Kidney epithelial cell (primary cell): ENCODE measurements at places on chromosomes 3 and 15.

DNA sequence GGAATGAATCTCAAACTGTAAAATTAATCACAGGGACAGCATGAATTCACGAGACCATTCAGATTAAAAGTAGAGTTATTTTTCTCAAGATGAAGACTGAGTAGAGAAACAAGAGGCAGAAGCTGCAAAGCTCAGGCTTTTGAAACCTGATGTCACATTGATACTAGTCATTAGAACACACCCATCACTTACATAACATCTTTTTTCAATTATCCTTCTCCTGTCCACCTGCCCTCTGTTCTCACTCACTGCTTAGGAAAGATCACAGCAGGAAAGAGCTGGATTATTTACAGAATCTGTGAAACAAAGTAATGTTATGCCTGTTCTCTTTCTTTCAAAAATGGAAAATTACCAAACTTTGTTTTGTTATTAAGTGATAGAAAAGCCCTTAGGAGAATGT lies 72.0 kb upstream of the CDAN1 start:
- DNase-seq, result no peak

DNA sequence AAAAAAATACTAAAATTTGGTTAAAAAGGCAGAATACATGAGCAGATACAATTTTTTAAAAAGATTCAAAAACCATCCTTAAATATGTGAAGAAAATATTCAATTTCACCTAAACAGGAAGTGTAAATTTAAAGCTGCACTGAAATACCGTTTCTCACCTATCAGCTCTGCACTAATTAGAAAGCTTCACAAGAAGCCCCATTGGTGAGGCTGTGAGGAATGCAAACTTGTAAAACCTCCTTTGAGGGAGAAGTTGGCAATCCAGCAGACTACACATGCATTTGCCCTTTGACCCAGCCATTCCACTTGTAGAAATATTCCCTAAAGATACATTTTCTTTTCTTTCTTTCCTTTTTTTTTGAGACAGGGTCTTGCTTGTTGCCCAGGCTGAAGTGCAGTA lies 18.8 kb downstream of the BLM start:
- DNase-seq, result no peak

GRCh38 chr15:40441565-40442531 lies 1.1 kb downstream of the BAHD1 start:
- DNase-seq, result no peak

- no peak for DNase-seq
Measured at GRCh38 chr3:184965639-184966430, 153.9 kb downstream of the VPS8 start.

DNA sequence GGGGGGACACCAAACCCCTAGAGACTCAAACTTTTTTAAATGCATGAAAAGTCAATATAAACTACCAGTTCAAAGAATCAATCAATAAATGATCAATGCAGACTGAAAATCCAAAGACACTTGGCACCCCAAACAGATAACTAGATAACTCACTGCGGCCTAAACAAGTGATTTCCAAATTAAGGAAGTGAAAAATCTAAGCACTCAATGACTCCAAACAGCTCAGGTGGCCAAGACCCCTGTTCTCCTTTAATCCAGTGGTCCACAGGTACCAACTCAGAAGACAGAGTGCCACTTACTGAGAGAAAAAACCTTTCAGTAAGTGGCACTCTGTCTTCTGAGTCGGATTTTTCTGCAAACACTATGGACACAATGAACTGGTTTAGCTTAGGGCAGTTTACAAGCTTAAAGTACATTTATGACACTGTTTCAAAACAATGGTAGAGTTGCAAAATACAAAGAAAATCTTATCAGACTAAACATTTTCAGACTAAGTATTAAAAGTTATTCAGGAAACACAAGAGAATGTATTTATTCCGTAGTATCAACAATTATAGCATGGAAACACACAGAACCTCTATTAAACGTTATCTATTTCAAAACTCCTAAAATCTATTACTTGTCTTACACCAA lies 4.7 kb downstream of the DLG1 start:
- no peak for DNase-seq

- no peak for DNase-seq
Measured at GRCh38 chr15:77550301-77551251, 82.1 kb downstream of the LINGO1 start.

DNA sequence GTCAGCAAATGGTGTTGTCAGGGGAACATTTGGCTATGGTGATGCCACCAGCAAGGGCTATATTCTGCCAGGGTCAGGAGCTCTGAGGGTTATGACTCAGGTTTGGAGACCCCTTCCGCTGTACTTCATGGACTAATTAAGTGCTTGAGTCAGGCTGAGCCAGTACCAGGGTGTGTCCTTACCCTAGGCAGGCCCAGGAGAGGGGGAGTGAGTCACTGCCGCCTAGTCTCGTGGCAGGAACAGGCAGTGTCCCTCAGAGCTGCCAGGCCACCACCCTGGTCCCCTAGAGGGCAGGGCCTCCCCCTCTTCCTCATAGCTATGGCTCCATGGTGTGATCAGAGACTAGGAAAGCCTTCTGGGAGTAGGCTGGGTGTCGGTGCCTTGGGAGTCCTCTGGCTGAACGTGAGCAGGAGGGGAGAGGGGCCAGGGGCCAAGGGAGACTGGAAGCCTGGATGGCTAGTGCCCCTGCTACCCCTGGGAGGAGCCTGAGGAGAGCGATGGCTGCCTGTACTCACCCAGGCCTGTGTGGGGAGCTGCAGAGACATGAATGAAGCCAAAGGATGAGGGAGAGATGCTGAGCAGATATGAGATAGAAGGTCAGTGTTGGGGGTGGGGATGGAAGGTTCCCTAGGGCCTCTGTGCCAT lies 10.6 kb downstream of the MAPKAPK3 start:
- peak; percentile 85 for DNase-seq

- no peak for DNase-seq
Measured at GRCh38 chr3:115980709-115981108, 357.4 kb downstream of the GAP43 start.

DNA sequence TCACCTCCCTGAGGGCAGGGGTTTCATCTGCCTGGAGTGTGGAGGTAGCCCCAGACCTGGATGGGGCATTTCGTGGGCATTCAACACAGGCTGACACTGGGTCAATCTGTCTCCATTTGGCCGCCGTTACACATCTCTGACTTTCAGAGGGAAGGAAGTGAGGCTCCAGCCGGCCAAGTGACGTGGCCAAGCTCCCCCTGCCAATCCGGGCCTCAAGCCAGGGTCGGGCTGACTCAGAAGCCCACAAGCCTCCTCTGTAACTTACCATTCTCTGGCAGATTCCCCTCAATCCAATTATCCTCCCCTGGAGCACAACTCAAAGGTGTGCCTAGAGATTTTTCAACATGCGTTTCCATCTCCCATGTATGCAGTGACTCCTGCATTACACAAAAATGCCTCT lies 227.6 kb downstream of the KLF13 start:
- no peak for DNase-seq

- DNase-seq, result no peak
Measured at GRCh38 chr3:60764870-60765269, 486.4 kb downstream of the FHIT start.

- no peak for DNase-seq
Measured at GRCh38 chr15:32646291-32646690, 4.8 kb downstream of the SCG5 start.

- DNase-seq, result no peak
Measured at GRCh38 chr3:89171687-89172545, 64.5 kb downstream of the EPHA3 start.

- DNase-seq, result no peak
Measured at GRCh38 chr15:67862750-67863441, 23.1 kb upstream of the RNU6-1 start.

GRCh38 chr3:52894756-52895155 lies 2.6 kb downstream of the STIMATE start:
- DNase-seq, result no peak

- DNase-seq, result no peak
Measured at GRCh38 chr3:95905182-95905581, 909.2 kb upstream of the EPHA6 start.

DNA sequence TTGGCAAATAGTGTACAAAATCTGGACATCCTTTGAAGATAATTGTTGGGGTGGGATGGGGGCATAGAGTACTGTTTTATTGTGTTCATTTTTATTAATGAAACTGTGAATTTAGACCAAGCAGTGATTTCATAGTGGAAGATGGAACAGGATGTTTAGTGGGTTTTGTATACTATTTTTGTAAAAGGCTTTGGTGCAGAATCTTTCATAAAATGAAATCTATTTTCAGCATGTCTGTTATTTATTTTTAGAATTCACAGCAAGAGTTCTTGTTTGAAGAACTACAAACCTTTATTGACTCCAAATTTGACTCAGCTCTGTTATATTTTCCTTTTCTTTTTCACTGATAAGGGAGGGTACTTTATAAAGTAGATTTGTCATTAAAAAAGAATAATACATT lies 145.4 kb downstream of the AKAP13 start:
- no peak for DNase-seq

- no peak for DNase-seq
Measured at GRCh38 chr15:80778964-80779657, at the start of gene CEMIP. CEMIP (plus strand) TSS chr15:80779370; CDS start chr15:80873880, 94,510 bp downstream.

DNA sequence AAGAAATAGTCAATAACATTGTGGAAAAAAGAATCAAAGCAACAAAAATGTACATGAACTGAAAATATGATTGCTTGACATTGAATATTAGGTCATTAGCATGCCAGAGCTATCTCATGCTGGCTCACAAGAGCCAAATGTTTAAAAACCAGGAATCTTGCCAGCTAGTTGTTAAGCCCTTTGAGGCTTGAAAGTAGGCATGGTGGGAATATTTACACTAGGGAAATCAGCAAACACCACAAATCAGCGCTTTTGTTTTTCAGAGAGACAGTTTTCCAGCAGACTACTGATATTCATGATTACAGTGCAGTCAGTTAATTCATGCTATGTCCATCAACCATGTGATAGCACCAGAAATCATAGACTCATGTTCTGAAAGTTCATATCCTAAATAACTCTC lies 144.8 kb downstream of the ARPP21 start:
- DNase-seq, result no peak

DNA sequence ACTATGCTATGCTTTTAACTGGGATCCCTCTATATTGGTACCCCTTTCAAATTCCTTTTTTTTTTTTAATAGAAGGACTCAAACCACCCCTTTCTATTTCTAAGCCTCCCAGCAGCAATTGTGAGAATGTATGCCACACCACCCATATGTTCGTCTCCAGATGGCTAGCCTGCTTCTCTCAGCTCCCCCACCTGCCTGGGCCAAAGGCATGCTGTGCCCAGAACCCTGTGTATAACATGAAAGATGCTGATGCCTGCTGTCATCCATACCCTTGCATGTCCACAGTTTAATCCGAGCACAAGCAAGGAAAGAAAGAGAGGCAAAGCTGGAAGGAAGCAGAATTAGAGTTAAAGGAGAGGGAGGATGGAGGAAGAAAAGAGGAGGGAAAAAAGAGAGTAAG lies 159.5 kb upstream of the CNTN6 start:
- DNase-seq, result no peak

GRCh38 chr3:177197727-177198460 lies 612 bp upstream of the TBL1XR1 start:
- no peak for DNase-seq

- no peak for DNase-seq
Measured at GRCh38 chr3:45319996-45320305, 68.4 kb upstream of the LARS2 start.

- DNase-seq, result no peak
Measured at GRCh38 chr15:74960995-74961588, 4.5 kb upstream of the RPP25 start.

DNA sequence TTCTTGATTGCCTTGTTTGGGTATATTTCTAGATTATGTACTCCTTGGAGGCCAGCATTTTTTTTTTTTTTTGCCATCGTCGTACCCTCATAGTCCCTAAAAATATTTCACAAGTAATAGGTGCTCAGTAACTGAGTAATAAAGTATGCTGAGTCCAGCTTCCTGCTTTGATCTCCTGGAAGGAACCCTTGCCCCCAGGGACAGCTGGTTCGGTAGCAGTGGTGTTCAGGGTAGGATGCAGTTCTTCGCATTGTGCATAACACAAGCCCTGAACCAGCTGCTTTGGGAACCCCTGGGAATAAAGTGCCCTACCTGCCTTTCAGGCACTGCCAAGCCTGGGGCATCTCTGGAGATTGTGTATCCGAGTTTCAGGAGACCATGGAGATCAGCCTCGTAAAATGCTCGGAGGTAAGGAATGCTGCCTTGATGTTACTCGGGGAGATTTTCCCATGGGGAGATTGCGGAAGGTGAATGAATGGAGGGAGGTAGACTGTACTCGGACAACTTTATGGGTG lies 7.6 kb downstream of the MYZAP start:
- no peak for DNase-seq

DNA sequence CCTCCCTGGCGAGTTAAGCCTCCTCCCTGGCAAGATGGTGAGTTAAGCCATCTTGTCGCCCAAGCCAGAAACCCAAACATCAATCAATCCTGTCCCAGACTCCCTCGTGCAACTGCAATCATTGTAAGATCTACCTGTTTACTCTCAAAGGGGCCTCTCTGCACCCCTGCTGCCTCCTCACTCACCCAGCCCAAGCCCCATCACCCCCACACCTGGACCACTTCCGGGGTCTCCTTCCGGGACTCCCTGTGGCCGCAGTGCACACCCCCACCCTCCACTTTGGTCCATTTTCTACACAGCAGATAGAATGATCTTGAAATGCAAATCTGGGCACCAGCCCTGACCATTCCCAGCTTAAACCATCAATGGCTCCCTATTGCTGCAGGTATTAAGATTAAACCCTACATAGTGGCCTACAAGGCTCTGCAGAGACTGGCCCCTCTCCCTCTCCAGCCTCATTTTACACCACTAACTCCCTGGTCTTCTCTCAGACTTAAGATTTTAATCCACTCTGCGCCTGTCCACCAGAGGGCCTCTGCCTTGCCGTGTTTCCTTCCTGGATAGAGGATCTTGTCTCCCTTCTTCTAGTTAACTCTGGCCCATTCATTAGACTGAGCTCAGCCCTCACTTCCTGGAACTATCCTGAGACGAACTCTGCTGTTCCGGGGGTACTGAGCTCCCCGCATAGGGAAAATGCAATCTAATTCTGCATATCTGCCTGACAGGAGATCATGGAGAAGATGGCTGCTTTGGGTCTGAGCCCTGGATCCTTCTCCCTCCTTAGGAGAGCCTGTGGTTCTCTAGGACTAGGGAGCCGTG lies 41.9 kb upstream of the SLC6A1 start:
- DNase-seq, result no peak

DNA sequence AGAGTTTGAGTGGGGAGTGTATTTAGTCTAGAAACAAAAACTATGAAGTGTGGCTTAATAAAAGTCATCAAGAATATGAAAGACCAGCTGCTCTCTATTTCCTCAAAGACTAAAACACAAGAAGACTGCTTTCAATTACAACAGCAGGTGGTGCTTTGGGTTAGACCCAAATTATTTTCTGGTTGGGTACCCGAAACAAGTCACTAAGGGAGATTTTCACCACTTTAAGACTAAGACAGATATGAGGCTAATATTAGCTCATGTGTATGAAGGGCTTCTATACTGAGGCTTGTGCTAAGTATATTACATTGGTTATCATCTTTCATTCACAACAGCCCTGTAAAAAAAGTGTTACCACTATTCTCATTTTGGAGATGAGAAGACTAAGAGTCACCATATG lies 43.1 kb downstream of the COL8A1 start:
- DNase-seq, result no peak

- no peak for DNase-seq
Measured at GRCh38 chr15:94845390-94845716, 614.0 kb downstream of the MCTP2 start.
